ENCODE measurements at places on chromosomes 11 and 22.
A peak's percentile ranks its signal among the peaks of the same experiment; 100 is the strongest.

GRCh38 chr11:56846631-56847576, 98.4 kb upstream of the OR9G4 start:
- no peak for DNase-seq

DNA sequence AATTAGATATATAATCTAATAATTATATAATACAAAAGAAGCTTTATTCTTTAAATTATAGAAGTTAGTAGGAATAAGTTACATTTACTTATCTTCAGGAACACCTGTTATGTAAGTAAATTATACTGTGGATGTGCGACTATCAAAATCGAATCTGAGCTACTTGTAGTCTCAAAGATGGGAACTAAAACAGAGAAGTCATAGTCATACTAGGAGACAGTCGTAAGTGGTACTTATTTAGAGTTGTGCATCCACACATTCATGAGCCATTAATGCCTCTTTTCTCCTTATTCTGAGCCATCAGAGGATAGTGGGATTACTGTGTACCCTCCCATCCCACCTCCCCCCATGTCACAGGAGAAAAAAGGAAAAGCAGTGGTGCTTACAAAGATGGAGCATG, 114.4 kb downstream of the CADM1 start:
- DNase-seq, result no peak

GRCh38 chr22:19525116-19525660, 978 bp upstream of the CLDN5 start:
- DNase-seq, result no peak

DNA sequence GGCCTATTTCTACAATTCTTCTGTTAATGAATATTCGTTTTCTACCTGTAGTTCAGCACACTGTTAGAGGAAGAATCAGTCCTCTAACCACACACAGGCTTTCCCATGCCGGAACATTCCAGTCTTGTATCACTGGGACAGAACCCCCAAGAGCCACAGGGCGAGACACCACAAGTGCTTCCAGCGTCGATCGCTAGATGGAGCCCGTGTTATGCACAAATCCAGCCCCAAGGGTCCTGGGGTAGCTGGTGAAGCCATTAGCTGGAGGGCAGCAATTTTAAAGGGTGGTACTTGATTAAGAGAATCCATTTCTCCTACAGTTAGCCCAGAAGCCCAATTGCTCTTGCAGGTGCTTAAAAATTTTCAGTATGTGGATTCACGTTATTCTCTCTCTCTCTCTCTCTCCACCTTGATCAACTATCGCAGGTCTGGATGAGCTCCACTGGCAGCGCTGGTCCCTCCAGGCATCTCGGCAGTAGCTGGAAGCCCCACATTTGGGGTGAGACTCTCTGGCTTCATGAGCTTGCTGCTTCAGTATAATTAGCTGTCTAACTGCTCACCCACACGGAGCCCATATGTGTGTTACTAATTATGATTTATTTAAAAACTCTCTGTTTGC, 148.2 kb upstream of the SNX19 start:
- DNase-seq, result peak; percentile 71

- DNase-seq, result peak; percentile 52
Measured at GRCh38 chr11:31805037-31805628, 6.0 kb downstream of the PAX6 start.

- no peak for DNase-seq
Measured at GRCh38 chr11:128146926-128147605, 440.3 kb downstream of the ETS1 start.

- no peak for DNase-seq
Measured at GRCh38 chr22:49499433-49500075, 328.1 kb downstream of the BRD1 start.

DNA sequence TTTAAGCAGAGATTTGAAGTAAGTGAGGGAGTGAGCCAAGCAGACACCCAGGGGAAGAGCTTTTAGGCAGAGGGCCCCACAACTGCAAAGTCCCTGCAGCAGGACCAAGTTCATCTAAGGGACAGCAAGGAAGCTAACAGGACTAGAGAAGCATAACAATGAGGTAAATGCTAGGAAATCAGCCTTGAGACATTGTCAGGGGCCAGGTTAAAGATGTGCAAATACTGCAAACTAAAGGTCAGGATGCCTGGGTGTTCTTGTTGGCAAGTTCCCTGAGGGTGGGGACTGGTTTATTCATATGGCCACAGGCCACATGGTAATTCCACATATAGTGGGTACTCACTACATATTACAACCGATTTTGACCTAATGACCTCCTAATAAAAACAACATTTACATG, 399.2 kb upstream of the NARS2 start:
- DNase-seq, result no peak

DNA sequence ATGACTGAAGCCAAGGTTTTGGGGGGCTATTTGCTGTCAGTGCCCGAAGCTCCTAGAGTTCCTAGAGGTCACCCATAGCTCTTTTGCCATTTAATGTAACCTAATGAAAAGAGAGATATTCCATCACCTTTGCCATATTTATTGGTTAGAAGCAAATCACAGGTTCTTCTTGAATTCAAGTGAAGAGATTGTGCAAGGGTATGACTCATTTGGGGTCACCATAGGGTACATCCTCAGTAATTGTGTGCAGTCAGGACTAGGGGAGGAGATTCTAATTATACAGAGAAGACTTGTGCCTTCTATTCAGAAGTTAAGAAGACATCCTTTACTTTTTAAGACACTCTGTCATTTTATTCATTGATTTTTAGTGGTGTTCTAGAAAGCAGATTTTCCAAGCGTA, 6.9 kb upstream of the PRAME start:
- DNase-seq, result no peak

- no peak for DNase-seq
Measured at GRCh38 chr22:46104170-46104880, 46.0 kb upstream of the PPARA start.

GRCh38 chr11:119459293-119459976, 36.5 kb upstream of the THY1 start:
- DNase-seq, result no peak

GRCh38 chr11:123594188-123594901, 60.1 kb downstream of the SCN3B start:
- no peak for DNase-seq

DNA sequence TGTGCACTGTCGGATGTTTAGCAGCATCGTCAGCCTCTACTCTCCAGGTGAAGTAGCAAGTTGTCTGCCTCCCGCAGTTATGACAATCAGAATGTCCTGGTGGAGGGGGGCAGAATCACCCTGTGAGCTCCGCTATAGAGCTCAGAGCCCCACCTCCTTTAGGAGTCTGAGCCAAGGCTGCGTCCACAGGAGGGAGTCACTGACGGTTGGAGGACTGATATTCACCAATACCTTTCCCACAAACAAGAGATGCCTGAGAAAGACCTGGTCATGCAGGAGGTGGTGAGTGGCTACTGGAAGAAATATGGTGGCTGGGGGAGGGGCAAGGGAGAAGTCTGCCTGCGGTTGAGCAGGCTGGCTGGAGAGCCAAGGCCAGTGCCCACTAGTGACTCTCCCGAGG, 41.7 kb upstream of the ADA2 start:
- no peak for DNase-seq

- DNase-seq, result no peak
Measured at GRCh38 chr22:31346733-31347250, 646 bp upstream of the PATZ1 start.

- DNase-seq, result no peak
Measured at GRCh38 chr22:30866216-30866615, 102.4 kb downstream of the MORC2 start.

DNA sequence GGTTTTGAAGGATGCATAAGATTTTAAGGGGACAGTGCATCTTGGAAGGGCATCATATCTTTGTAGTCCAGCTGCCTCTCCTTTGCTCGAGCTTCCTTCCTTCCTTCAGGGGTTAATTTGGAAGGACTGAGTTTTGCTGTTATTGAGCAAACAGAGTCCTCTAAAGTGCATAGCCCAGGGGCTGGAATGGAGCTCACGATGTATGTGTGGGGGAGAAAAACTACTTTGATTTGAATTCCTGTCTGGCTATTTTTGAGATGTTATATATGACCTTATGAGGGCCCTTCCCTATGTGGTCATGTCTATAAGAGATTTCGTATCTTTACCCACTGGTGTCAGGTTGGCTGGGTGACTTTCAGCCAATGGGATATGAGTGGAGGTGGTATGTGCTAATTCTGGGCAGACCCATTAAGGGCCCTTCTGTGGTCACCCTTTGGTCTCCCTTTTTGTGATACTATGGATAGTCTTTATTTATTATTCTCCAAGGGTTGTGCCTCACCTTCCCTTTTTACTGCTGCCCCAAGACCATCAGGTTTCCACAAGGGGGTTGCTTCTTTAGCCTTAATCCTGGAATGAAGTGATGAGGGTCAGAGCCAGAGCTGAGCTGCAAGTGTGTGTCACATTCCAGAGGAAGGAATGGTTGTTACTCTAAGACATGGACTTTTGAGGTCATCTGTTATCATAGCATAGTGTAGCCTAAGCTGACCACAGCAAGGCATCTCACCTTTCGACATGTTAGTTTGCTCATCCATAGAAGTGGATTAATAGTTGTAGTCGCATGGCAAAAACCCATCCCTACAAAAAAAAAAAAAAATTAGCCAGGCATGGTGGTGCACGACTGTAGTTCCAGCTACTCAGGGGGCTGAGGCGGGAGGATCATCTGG, 54.6 kb downstream of the LRRC74B start:
- no peak for DNase-seq

GRCh38 chr11:67700548-67701262, 26.3 kb upstream of the ALDH3B2 start:
- no peak for DNase-seq

DNA sequence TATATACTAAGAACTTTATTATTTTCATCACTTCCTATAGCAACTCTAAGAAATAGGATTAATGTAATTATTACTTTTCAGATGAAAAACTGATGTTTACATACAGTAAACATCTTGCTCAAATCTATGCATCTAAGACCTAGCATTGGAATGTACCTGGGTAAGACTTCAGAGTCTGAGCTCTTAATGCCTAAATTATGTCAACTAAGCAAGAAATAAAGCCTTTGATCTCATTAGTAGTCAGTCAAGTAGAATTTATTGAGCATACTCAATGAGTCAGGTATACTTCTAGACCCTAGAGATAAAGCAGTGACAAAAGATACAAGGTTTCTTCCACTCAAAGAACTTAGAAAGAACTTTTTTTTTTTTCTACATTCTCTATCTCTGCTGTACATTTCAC, 16.7 kb upstream of the OR51Q1 start:
- no peak for DNase-seq

- no peak for DNase-seq
Measured at GRCh38 chr11:15048616-15049015, 24.8 kb upstream of the CALCB start.

DNA sequence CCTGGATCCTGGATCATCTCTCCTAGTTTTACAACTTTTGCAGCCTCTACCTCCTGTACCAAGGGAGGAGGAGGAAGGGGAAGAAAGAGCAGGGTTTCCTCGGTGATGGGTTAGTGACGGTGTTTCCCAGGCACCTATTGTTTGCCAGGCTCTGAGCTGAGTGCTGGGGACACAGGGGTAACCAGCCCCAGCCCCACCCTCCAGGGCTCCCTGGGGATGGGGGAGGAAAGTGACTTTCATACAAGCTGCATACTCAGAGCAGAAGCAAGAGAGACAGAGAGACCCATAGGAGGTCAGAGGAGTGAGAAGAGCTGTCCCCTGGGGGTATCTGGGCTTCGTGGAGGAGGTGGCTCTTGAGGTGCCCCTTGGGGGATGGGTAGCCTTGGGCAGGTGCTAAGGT, 89.4 kb upstream of the THY1 start:
- DNase-seq, result no peak

GRCh38 chr11:124946735-124947141, 7.3 kb upstream of the CCDC15 start:
- no peak for DNase-seq

DNA sequence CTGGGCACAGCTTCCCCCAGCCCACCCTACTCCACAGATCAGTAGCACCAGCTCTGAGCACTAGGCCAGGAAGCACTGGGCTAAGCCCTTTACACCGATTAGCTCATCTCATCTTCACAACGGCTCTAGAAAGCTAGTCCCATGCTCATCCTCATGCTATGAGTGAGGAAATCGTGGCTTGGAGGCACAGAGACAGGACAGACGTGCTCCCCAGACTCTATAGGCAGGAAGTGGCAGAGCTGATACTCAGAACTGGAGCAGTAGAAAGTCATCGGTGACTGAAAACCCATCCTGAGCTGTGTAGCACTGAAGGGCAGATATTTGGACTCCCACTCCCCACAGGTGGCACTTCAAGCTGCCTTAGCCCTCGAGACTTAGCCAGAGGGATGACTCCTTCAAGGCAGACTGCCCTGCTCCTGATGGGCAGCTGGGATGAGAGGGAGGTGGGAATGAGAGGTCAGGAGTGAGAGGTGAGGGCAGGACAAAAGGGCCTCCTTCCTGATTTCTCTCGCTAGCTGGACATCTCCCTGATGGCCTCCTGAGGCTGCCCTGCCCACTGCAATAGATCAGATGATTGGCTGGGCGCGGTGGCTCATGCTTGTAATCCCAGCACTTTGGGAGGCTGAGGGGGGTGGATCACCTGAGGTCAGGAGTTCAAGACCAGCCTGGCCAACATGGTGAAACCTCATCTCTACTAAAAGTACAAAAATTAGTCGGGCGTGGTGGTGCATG, 9.7 kb downstream of the CD5 start:
- DNase-seq, result no peak

GRCh38 chr11:111684251-111684650, 81.9 kb downstream of the PPP2R1B start:
- DNase-seq, result no peak

DNA sequence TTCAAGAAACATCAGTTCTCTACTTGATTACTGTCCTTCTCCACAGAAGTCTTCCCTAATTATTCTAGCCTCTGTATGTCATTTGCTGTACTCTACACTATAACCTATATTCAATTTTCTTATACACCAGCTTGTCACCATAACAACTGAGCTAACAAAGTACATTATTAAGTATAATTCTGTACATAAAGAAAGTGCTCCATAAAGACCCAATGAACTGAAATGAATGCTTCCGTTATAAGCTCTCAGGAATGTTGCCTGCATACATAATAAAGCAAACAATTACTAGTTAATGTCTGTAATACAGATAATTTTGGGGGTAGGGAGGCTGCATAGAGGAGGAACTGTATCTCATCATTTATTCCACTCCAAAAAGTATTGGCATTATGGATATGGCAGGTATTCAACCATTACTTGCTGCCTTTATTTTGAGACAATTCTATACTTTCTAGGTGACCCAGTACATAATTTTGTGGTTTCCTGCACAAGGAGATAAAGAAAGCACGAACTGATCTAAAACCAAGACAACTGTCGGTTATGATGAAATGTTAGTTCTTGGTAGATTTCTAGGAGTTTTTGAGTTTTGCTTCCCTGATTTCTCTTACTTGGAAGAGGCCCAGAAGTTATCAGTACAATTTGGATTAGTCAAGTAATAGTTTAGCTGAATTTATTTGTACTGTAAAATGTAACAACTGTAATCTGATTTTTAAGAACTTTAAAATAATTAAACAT, 202.5 kb downstream of the SBF2 start:
- no peak for DNase-seq

- peak; percentile 56 for DNase-seq
Measured at GRCh38 chr11:75524665-75525432, 892 bp downstream of the GDPD5 start.

DNA sequence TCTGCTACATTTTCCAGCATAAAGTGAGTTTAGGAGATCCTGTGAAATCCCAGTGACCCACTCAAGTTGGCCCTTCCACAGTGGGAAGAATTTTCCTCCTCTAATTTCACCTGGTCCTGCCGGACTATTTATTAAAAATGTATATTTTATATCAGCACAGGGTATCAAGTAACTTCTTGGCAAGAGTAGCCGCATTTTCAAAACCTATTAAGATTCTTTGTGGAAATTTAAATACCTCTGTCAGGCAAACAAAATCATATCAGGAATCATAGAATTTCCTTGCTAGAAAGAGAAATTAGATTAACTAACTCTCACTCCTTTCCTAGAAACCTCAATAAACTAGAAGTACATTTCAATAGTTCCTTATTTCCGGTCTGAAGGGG, 9.7 kb downstream of the MN1 start:
- DNase-seq, result no peak
